ENCODE measurements at places on chromosomes 2 and 18. TPM values are rescaled to one million over a fixed set of nuclear protein-coding genes. Genes with fewer than 3 reads are reported as not detected.

DNA sequence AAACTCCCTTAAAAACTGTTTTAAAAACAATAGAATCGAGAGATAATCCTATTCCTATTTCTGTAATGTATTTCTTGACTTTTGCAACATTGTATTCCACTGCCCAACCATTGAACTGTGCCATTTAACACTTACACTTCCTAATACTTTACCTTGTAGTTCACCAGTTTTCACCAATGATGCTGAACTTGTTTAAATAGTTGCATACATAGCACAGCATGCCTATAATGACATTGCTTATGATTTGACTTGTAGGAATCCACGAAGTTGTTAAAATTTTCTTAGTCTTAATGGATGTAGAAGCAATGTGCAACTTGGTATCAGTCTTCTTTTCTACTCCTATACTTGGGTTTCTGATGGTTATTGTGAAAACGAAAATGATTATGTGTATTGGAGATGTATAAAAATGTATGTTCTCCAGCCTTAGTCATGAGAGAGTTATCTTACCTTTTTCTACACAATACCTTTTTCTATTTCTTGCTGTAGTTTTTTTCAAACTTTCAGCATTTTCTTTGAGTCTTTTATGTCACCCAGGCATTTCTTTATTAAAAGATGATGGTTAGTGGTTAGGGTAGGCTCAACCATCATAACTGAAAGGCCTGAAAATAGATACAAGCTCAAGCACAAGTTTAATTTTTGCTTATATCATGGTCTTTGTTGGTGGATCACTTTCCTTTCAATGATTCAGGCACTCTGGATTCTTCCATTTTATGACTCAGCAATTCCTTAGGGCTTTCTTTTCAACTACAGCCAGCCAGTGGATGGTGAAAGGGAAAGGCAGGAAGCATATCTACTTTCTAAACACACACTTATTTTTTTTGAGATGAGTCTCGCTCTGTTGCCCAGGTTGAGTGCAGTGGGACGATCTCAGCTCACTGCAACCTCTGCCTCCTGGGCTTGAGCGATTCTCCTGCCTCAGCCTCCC, 9.4 kb downstream of the GPD2 start:
- no peak for DNase-seq

UGT1A10 gene
- 0.09 TPM for total RNA-seq

DNA sequence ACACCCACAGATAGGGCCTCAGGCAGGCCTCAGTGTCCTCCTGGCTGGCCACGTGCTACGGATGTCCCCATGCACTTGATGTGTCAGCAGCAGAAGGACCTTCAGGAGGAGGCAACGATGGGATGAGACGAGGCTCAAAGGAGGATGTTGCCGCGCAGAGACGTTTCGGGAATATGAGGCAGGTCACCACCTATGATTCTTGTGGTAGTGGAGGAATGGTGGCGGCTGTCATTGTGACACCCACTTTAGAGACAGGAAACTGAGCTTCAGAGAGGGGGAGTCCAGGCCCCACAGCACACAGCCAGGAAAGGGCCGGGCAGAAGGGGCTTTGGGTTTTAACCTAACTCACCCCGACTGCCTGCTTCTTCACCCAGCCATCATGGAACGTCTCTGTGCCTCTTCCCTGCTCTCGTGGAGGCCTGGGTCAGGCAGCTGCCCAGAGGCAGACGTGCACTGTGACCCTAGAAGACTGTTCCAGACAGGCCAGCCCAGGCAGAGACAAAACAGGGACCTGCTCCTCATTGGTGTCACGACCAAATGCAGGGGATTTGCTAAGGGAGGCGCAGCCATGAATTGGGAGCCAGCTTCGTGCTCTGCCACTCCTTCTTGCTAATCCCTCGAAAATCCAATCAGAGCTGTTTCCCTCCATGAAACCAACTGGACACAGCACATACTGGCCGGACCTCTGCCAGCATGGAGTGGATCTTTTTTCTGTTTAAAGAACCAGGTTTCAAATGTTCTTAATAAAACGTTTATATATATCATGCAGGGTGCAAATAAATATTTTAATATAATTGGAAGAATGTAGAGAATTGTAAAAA, 169.2 kb downstream of the ASB1 start:
- DNase-seq, result no peak

CDH20 gene
- 0.09 TPM for total RNA-seq

DQX1 gene
- total RNA-seq, result 0.14 TPM

DNA sequence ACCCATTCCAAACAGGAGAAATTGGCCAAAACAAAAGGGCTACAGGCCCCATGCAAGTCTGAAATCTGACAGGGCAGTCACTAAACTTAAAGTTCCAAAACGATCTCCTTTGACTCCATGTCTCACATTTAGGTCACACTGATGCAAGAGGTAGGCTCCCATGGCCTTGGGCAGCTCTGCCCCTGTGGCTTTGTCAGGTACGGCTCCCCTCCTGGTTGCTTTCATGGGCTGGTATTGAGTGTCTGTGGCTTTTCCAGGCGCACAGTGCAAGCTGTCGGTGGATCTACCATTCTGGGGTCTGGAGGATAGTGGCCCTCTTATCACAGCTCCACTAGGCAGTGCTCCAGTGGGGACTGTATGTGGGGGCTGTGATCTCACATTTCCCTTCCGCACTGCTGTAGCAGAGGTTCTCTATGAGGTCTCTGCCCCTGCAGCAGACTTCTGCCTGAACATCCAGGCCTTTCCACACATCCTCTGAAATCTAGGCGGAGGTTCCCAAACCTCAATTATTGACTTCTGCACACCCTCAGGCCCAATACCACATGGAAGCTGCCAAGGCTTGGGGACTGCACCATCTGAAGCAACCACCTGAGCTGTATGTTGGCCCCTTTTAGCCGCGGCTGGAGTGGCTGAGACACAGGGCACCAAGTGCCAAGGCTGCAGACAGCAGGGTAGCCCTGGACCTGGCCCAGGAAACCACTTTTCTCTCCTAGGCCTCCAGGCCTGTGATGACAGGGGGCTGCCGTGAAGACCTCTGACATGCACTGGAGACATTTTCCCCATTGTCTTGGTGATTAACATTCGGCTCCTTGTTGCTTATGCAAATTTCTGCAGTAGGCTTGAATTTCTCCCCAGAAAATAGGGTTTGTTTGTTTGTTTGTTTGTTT, 28.7 kb downstream of the PARD6G start:
- no peak for DNase-seq

GRCh38 chr2:105701042-105701441, 43.7 kb upstream of the NCK2 start:
- no peak for DNase-seq

TNFAIP6 gene
- total RNA-seq, result 2.3 TPM

- no peak for DNase-seq
Measured at GRCh38 chr2:2751715-2752315, 420.7 kb upstream of the MYT1L start.

DNA sequence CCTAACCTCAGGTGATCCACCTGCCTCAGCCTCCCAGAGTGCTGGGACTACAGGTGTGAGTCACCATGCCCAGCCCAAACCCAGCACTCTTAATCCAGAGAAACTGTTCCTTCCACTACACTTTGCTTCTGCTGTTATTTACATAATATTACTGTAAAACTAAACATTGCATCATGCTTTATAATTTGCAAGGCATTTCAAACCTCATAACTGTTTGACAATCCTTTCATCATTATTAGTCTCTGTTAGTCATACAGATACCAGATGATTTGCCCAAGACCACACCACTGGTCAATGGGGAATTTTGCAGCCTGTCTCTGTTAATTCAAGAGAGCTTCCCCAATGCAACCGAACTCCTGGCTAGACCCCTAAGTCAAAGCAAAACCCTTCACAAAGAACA, 338.3 kb downstream of the ALK start:
- DNase-seq, result no peak

DNA sequence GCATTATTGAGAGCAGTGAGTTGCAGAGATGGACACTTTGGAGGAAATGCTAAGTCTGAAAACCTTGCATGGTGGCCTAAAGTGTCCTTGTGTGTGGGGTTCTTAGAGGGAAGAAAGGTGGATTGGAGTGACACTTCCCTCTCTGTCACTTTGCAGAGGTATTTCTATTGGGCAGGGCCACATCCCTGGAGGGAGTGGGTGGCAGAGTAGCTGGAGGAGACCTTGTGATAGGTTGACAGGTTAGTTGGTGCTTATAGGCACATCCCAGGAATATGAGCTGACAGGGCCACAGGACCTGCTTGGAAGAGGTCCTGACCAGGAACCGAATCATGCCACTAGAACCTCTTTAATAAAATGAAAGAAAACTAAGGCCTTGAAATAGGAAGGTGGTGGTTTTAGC, 972 bp upstream of the IGFBP5 start:
- no peak for DNase-seq

DNA sequence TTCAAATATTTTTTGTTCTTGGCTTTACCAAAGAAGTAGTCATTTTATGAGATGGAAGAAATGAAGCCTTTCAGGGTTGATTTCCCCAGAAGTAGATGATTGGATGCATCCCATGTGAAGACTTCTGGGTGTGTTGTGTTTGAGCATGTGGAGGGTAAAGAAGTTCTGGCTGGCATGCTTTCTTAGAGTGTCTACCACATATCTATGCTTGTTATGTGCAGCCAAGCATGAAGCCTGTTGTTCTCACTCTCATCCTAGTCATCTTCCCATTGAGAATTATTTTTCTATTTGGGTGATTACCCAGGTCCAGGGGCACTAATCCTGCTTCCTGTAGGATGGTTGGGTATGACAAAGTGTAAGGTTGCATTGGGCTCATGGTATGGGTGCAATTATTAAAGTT, 472.9 kb downstream of the PTPRM start:
- DNase-seq, result no peak

DNA sequence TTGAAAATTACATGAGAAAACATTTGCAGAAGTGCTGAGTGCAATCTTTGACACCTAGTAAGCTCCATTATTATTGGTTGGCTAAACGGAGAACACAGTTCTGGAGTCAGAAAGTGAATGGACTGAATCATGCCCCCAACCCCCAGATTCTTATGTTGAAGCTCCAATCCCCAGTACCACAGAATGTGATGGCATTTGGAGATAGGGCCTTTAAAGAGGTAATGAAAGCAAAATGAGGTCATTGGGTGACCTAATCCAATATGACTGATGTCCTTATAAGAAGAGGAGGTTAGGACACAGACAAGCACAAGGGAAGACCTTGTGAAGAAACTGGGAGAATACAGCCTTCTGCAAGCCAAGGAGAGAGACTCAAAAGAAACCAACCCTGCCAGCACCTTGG, 200.9 kb upstream of the EPAS1 start:
- no peak for DNase-seq

PTH2R gene
- total RNA-seq, result 0.38 TPM

DPYSL5 gene
- 0.09 TPM for total RNA-seq

RPIA gene
- 25.4 TPM for total RNA-seq

NPC1 gene
- total RNA-seq, result 12.5 TPM

- no peak for DNase-seq
Measured at GRCh38 chr18:7735196-7735595, 168.1 kb downstream of the PTPRM start.

DNA sequence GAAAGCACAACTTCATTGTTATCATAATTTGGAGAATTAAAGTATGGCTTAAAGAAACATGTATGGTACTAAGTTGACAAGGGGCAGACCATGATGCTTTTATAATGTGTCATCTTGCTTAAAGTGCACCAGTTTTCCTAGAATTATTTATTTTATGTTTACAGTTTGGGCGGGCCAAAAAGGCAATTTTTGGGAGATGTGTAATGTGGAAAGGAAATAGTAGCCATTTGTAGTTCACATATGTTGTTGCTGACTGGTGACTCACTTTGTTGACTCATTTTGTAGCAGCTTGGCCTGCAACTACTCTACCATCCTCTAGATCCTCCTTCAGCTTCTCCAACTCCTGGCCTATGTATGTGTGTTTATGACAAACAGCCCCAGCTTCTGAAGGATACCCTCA, 7.7 kb downstream of the ZSCAN30 start:
- DNase-seq, result no peak

- no peak for DNase-seq
Measured at GRCh38 chr2:134462275-134462674, 208.4 kb downstream of the MGAT5 start.

DNA sequence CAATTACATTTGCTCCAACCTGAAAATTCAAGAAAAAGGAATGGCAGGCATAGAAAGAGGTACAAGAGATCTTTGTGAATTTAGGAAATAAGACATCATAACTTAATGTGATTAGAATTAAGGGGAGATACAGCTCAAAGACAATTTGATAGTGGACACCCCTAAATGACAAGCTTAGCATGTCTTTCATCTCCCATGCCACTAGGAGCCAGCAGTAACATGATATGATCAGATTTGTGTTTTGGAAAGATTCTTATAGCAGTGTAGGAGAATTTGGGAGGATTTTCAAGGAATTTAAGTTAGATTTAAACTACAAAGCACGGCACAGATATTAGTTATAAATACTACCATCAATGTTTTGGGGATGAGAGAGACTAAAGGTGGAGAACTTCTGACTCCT, 340.8 kb downstream of the RDH14 start:
- DNase-seq, result no peak

- no peak for DNase-seq
Measured at GRCh38 chr2:173288561-173288960, 66.1 kb upstream of the CDCA7 start.

C2orf92 gene
- 2.9 TPM for total RNA-seq

GRCh38 chr2:135149251-135149650, 97.2 kb downstream of the RAB3GAP1 start:
- DNase-seq, result no peak

MYL1 gene
- total RNA-seq, result 6.6 TPM

GRCh38 chr2:12236136-12236844, 480.4 kb upstream of the TRIB2 start:
- no peak for DNase-seq

- no peak for DNase-seq
Measured at GRCh38 chr18:3935305-3935704, 485.3 kb downstream of the TGIF1 start.

- DNase-seq, result no peak
Measured at GRCh38 chr2:51013079-51013932, 18.6 kb downstream of the NRXN1 start.

DNA sequence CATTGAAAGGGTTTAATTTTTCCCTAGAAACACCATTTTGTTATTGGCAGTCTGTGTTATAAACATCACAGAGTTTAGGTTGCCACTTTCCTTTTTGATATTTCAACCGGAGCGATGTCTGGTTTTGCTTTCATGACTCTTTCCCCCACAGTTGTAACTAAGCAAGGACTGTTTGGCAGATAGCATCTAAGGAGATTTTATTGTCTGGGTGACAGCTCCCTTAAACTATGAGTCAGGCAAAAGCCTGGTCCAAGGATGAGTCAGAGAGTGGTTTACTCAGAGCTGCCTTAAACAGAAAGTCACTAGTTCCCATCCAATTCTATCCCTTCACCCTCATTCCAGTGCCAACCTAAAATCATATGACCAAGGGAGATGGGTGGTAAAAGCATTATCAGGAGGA, 341.6 kb upstream of the VWC2L start:
- no peak for DNase-seq

DNA sequence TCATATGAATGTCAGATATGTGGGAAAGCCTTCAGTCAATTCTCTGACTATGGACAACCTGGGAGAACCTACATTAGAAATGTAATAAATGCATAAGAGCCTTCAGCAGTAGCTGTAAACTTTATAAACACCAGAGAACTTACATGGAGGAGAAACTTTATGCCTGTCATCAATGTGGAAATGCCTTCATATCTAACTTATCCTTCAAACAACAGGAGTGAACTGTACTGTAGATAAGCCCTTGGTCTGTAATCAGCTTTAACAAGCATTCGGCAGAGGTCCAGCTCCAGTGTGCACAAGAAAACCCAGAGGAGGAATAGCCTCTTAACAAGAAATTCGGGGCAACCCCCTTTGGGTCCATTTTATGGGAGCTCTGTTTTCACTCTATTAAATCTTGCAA, 14.8 kb upstream of the UXS1 start:
- DNase-seq, result no peak

SERPINB7 gene
- total RNA-seq, result 1.4 TPM

Measured in thymus (tissue), 14 donors.